ENCODE measurements at places on chromosomes 3 and 15.

- DNase-seq: no peak
These were observed 417.5 kb upstream of the TPRG1 start for GRCh38 chr3:188754267-188754666.

GRCh38 chr15:34582461-34583371 is 735 bp downstream of the GOLGA8B start:
- no peak for DNase-seq

DNA sequence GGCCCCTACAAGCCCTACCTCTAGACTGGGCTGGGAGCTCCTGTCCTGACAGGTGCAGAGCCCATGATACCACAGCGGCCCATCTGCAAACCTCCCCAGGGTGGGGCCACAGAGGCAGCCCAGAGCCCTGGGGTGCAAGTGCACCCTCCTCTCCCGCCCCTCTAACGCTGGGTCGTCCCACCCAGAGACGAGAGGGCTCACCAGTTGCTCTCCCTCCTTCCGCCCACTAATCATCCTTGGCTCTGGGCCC is 742 bp downstream of the TNK2 start:
- DNase-seq: no peak

DNA sequence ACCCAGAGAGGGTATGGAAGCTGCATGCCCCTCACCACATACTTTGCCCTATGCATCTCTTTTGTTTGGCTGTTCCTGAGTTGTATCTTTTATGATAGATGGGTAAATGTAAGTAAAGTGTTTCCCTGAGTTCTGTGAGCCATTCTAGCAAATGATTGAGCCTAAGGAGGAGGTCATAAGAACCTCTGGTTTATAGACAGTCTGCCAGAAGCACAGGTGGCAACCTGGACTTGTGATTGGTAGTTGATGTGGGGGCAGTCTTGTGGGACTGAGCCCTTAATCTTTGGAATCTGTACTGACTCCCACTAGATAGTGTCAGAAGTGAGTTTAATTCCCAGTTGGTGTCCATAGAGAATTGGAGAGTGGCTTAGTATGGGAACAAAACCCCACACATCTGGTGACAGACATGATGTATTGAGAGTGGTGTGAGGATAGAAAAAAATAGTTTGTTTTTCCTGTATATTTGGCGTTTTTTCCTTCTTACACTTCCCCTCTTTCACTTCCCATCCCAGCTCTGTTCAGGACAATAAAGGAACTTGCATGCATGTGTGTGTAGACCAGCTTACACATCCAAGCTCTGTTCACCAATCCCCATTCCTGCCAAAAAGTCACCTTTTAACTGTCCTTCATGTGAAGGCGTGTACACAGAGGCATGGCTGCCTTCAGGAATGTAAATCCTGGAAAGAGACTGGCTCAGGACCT is 38.1 kb upstream of the SPPL2A start:
- DNase-seq: no peak

- no peak for DNase-seq
These were observed 22.4 kb downstream of the IDH2 start for GRCh38 chr15:90079619-90080457.

Measured in hematopoietic multipotent progenitor cell treated with erythropoietin and hydrocortisone succinate and interleukin-3 and kit ligand, for 17 days (in vitro differentiated cells).